B cell (primary cell): ENCODE measurements at places on chromosomes 1 and 21.

- no peak for DNase-seq
- H3K4me1 ChIP-seq, result no peaks in the 10 kb centered on the region
- H3K27ac ChIP-seq, result no peak overlapping the region
- no peak overlapping the region for H3K4me3 ChIP-seq
These were observed 49.7 kb upstream of the SLC2A1 start for GRCh38 chr1:43008115-43009060.

GRCh38 chr1:225004396-225004795 is 74.9 kb downstream of the DNAH14 start:
- H3K36me3 ChIP-seq, result no peaks in the 10 kb centered on the region
- H3K27me3 ChIP-seq, result no peaks in the 10 kb centered on the region
- H3K27ac ChIP-seq, result no peak overlapping the region
- no peak overlapping the region for H3K4me3 ChIP-seq
- DNase-seq, result no peak

DNA sequence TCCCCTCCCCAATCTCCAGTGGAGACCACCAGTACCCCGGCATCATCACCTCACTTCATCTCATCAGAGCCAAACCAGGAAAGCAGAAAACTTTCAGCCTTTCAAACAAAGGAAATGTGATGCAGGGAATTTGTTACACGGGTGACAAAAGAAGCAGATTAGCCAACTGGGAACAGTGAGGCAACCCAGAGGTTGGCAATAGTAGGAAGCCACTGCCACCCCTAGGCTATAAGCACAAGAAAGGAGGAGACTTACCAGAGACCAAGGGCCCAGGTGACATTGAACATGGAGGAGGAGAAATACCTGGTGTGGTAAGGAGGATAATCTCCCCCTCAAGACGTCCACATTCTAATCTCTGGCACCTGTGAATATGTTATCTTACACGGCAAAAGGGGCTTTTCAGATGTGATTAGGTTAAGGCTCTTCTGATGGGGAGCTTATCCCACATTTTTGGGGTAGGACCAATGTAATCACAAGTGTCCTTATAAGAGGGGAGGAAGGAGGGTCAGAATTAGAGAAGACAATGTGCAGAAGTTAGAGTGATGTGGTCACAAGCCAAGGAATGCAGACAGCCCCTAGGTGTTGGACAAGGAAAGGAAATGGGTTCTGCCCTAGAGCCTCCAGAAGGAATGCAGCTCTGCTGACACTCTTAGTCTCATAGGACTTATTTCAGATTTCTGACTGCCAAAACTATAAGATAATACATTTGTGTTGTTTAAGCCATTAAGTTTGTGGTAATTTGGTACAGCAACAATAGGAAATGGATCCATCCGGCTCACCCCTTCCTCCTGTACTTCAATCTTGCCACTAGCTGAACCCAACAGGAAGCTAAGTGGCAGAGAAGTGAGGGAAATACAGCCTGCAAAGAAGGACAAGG is 83.6 kb upstream of the VAV3 start:
- H3K4me1 ChIP-seq, result peaks cover 43% of the 10 kb centered on the region
- H3K4me3 ChIP-seq, result no peak overlapping the region
- DNase-seq, result no peak
- H3K27me3 ChIP-seq, result no peaks in the 10 kb centered on the region

DNA sequence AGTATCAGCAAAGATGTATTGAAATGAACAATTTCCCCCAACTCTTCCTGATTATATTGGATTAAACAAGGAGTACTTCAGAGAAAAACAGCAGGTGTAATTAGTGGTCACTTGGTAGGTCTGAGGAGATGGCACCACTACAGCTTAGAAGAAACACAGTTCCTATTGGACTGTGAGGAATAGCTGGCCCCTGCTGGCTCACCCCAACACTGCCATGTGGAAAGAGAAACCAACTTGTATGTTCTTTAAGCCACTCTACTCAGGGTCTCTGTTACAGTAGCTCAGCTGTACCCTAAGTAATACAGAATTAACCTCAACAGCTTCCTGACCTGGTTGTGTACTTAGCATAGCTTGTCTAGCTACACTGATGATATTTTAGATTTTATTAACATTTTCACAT is 26.5 kb upstream of the MTR start:
- H3K36me3 ChIP-seq, result no peaks in the 10 kb centered on the region
- H3K4me1 ChIP-seq, result no peaks in the 10 kb centered on the region
- DNase-seq, result no peak
- no peak overlapping the region for H3K4me3 ChIP-seq
- H3K27ac ChIP-seq, result no peak overlapping the region

DNA sequence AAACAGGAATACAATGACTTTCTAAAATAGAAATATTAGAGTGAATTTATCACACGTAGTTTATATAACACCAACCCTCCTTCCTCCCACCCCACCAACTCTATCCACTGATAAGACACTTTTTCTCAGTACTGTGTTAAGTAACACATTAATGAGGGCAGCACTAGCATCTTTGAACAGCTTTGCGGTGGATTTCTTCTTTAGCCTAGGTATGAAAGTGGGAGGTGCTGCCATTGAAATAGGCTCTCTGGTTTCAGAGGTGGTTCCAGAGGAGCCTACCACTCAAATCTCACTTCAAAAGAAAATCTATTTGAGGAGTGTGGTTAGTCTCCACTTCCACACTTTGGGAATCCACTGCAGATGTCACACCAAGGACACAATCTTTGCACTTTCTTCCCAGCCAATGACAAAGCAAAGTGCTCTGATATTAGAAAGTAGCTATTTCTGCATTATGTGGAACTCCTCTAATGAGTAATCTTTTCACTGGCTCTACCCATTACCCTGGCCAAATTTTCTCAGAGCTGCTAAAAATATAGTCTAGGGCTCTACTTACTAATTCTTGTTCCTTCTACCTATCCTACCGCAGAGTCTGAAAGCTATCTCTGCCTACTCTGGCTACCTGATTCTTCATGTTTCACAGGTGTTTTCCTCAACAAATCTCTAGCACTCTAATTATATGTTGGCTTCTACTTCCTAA is 1667.8 kb downstream of the MRPL39 start:
- no peak overlapping the region for H3K4me3 ChIP-seq
- H3K4me1 ChIP-seq, result peaks cover 20% of the 10 kb centered on the region
- no peaks in the 10 kb centered on the region for H3K27me3 ChIP-seq

DNA sequence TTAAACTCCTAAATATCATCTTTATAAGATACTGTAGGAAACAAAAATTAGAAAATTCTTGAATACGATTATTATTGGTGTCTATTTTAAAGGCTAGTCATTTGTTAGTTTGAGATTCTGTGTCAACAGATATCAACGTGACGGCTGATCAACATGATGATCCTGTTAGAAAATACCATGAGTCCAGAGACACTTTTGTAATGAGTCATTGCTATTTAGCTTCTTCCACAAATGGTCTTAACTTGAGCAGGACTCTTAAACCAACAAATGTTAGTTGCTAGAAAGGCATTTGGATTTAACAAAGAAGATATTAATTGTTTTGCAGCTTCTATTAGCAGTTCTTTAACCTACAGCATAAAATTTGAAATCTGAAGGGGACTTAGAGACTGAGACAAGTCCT is 131.2 kb downstream of the TGFB2 start:
- no peak overlapping the region for H3K27ac ChIP-seq
- DNase-seq, result no peak
- H3K4me1 ChIP-seq, result peaks cover 30% of the 10 kb centered on the region
- H3K4me3 ChIP-seq, result no peak overlapping the region
